Stimulated activated CD8-positive, alpha-beta memory T cell treated with anti-CD3 and anti-CD28 coated beads, Interleukin-4, amount 100 ng/mL, for 4 hours (primary cell): ENCODE measurements at places on chromosomes 7 and 10.

DNA sequence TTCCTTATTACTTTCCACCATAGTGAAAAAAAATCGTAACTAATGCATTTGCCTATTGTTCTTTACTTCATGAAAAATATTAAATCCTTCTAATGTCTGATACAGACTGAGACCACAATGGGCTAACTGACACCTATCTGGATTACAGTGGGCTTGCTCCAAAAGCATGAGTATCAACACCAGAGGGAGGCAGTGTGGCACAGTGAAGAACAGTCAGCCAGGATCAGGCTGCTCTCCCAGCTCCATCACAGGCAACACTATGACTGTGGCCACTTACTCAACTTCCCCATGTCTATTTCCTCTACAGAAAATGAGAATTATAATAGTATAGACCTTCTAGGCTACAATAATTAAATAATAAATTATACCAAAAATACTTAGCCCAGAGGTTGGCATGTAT lies 97.2 kb downstream of the SLC25A13 start:
- DNase-seq: no peak

DNA sequence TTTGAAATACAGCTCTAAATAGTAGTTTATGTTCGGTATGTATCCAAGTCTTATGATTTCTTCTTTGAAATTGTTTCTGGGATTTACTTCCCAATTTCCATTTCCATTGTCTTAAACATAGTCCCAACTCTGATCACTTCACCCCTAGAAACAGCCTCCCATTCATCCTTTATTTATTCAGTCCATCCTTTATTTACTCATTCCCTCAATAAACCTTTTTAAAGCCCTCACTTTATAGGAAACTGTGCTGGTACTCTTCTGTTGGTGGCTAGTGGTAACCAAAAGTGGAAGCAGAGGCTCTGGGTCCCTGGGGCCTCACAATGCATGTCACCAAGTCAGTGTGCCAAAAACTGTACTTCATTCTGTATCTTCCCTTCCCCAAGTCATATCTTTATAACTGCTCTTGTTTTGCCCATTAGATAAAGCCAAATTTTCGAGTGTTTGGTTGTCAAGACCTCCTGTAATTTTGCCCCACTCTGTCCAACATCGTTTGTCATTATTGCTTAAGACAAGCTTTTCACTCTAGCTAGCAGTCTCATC lies 3.9 kb upstream of the EPC1 start:
- no peak for DNase-seq

DNA sequence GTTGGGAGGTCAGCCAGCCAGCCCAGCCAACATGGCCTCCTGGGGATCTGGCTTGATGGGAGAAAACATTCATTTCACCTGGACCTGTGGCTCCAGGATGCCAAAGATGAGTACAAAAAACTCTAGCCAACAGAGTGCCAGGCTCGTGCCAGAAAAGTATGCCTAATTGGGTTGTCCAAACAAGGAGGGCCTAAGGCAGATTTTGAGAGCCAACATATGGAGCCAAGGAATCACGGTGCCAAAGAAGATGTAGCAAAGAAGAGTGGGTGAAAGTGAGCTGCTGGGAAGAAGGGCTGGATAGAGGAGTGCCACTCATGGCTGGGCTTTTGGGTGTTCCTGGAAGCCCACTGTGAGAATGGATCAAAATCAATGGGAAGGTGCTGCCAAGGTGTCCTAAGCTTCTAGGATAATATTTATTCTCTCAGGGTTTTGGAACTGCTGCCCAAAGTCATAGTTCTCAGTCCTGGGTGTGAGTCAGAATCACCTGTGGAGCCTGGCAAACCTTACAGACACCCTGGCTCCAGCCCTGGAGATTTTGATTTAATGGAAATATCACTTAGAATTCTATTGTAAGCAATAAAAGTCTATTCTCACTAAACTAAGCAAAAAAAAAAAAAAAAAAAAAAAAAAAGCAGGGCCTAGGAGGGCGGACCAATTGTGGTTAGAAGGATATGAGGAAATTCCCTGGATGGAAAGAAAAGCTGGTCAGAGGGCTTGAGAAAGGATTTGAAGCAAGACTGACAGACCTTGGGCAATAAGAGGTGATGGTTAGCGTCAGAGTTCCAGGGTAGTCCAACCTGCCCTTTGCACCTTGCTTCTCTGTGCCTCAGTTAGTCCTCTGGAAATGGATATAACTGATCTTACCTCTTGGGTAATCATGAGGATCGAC lies 182.2 kb upstream of the PRR15 start:
- DNase-seq: no peak

DNA sequence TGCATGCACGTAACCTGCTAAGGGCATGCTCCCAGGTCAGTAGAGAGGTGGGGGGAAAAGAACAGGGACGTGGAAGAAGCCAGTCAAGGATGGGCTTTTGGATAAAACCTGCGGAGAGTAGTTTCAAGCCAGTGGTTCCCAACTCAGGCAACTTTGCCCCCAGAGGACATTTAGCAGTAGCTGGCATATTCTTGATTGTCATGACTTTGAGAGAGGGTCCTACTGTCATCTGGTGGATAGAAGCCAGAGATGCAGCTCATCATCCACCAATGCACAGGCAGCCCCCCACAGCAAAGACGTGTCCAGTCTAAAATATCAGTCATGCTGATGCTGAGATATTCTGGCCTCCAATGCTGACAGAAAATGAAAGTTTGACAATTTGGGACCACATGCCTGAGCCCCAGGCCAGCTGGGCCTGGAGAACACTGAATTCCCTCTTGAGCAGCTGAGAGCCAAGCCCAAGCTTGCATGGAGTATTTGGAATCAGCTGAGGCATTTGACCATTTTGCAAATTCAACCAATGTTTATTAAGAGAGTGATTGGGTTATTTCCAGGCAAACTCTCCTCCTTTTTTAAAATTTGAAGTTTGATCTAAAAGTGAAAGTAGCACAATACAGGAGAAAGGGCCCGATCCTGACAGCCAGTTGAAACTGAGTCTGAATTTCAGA lies 110.0 kb upstream of the C7orf33 start:
- no peak for DNase-seq
